NCI-H774 (cell line): ENCODE measurements at places on chromosomes 1 and 21.

DNA sequence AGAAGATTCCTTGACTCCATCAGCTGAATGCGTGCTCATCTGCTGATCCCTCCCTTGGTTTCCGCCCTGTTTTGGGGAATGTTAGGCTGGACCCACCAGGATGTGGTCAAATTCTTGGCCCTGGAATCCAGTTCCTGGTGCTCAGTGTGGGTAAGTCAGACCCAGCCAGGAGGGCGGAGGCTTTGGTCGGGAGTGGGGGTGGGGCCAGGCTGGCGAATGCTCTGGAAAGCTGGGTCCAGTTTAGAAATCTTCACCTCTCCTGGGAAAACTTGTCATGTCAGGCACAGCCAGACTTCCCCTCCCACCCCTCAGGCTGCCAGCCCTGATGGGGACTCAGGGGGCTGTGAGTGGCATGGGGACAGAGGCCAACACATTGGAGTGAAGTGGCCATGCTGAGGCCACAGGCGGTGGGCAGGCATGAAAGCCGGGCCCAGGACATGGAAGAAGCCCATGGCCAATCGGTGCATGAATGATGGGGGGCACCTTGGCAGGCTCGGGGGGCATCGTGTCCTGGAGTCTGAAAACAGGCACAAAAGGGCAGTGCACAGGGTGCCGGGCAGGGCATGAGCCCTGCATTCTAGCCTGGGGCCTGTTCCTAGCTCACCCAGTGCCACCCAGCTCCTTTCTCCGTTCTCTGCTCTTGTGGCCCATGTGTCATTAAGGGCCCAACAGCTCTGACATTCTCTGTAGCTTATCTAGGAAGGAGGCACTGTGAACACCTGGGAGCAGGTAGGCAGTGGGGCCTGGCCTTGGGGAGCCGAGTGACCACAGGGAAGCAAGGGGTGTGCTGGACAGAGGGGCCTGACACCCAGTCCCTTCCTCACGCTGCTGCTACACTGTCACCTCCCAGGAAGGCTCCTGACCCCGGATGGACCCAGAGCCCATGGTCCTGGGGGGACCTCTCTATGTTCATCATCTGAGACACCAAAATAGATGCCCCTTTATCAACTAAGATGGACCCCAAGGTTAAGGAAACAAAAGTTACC lies 14.6 kb upstream of the PADI1 start:
- DNase-seq: no peak

- DNase-seq: no peak
Measured at GRCh38 chr1:82032068-82032467, 231.3 kb downstream of the ADGRL2 start.

- no peak for DNase-seq
Measured at GRCh38 chr1:245428681-245429080, 273.9 kb downstream of the KIF26B start.

- DNase-seq: no peak
Measured at GRCh38 chr1:204426971-204427701, 15.5 kb upstream of the PPP1R15B start.

DNA sequence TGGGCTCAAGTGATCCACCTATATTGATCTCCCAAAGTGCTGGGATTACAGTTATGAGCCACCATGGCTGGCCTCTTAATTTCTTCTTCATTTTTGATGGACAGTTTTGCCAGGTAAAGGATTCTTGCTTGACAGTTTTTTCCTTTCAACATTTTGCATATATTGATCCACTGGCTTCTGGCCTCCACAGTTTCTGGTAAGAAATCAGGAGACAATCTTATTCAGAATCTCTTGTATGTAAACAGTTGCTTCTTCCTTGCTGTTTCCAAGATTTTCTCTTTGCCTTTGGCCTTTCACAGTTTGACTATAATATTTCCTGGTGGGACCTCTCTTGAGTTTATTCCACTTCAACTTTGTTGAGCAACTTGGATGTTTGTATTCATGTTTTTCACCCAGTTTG lies 20.1 kb upstream of the KLF18 start:
- DNase-seq: no peak

GRCh38 chr1:119908661-119909060 lies 12.3 kb upstream of the ADAM30 start:
- DNase-seq: peak; percentile 3

DNA sequence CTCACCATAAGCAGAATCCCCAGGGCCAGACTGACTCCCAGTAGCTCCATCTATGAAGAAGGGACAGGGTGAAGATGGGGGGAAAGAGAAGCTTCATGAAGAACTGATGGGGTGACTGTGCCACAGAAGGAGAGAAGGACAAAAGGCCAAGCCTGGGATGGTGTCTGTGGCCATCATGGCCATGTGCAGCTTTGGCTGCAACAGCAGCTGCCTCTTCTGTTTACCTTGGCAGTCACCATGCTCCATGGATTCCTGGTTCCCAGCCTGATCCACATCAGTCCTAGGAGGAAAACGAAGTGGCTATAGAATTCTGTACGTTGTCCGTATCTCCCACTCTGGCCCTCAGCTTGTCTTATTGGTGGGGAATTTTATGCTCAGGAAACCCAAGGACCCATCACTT lies 12.0 kb downstream of the SEMA6C start:
- DNase-seq: peak; percentile 15

GRCh38 chr1:234136073-234136472 lies 231.6 kb downstream of the SLC35F3 start:
- DNase-seq: no peak

GRCh38 chr1:22184892-22185612 lies 42.2 kb upstream of the WNT4 start:
- DNase-seq: peak; percentile 65

DNA sequence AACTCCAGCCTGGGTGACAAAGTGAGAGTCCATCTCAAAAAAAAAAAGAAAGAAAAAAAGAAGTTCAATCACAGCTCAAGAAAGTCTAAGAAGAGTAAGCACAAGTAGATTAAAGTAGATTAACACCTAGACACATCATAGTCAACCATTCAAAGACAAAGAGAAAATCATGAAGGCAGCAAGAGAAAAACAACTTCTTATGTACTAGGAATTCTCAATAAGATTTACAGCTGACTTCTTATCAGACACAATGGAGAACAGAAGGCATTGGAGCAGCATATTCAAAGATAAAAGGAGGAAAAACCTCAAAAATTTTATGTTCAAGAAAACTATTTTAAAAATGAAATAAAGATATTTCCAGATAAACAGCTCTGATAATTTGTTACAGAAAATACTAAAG lies 147.3 kb downstream of the LBR start:
- DNase-seq: no peak

DNA sequence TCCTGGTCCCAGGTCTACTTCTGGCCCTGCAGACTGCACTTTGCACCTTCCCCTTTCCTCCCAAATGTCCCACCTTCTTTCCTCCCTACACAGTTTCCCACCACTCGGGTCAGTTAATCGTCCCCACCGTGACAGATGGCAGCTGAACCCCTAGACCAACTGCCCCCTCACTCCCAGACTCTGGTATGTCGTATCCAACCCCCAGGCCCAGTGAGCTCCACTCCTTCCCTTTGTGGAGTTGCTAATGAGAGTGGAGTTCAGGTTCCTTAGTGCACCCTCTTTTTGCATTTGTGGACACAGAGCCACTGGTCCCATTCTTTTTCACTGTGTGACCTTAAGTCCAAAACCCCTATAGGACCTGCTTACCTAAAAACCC lies 1.8 kb downstream of the MAN1C1 start:
- no peak for DNase-seq

GRCh38 chr1:209769171-209769904 lies 13.5 kb downstream of the TRAF3IP3 start:
- no peak for DNase-seq
